Sigmoid colon (tissue), 7 donors: ENCODE measurements at places on chromosomes 2 and 18. TPM values are rescaled to one million over a fixed set of nuclear protein-coding genes. Genes with fewer than 3 reads are reported as not detected.

The MOGAT1 gene
- not detected for total RNA-seq

The DPP4 gene
- total RNA-seq = 11.9 TPM

The SATB2 gene
- 1.8 TPM for total RNA-seq

The DCDC2C gene
- total RNA-seq = not detected

The MARCHF4 gene
- 0.14 TPM for total RNA-seq

GRCh38 chr2:23497536-23497935 is 112.6 kb downstream of the KLHL29 start:
- DNase-seq = no peak

DNA sequence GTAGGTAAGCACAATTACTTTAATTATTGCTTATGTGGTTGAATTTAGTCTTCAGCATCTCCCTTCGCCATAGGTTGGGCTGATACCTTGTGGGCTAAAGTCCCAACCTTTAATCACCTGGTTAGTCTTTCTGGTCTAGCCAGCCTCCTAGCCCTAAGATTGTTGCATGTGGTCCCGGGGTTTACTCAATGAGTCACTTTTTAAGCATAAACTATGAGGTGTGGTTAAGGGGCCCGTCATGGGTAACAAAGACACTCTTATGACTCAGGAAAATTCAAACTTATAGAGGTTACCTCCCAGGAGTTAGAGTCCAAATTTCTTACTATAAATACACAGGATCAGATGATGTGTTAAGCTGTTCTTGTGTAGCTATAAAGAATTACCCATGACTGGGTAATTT is 841.6 kb downstream of the TRIB2 start:
- DNase-seq = no peak

- no peak for DNase-seq
Observed at GRCh38 chr2:241150660-241151530, 628 bp downstream of the PPP1R7 start.

GRCh38 chr18:77100751-77101355 is 31.7 kb downstream of the MBP start:
- no peak for DNase-seq

DNA sequence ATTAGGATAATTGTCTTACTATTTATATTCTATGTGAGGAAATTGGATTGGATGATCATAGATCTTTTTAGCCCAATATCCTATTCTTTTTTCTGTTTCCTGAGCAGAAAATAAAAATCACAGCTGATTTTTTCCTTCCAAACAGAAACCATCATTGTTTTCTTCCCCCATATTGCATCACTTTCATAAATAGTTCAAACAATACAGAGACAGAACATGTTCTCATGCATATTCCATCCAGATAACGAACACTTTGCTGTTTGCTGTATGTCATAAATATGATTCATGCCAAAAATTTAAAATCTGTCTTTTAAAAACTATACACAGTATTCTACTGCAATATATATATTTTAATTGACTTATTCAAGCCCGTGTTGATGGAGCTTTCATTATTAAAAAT is 22.0 kb upstream of the RALBP1 start:
- DNase-seq = no peak

GRCh38 chr2:20015482-20016083 is 3.1 kb upstream of the MATN3 start:
- DNase-seq = no peak
